Gastroesophageal sphincter (tissue), 4 donors: ENCODE measurements at places on chromosomes 11 and 22.

- ATAC-seq = peak; percentile 73
These were observed 16.2 kb upstream of the CASTOR1 start for GRCh38 chr22:30305519-30305905.

GRCh38 chr11:126570489-126570888 is 215.0 kb downstream of the ST3GAL4 start:
- ATAC-seq = no peak

DNA sequence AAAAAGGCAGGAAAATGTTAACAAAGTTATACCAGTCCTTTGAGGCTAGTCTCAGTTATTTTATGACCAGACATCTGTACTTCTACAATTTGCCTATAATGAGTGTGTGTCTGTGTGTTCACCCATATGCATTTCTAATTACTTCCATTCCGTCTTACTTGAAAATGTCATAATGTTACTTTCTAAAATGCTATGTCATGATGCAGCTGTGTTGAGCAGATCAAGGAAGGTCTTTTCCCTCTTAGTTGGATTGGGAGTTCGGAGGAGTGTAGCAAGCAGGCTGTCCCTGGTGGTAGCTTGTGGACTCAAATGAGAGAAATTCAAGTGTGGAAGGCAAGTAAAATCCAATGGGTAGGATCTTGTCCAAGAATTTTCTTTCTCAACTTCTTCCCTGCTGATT is 3.0 kb downstream of the SNX19 start:
- ATAC-seq = no peak

- ATAC-seq = no peak
These were observed 99.0 kb downstream of the UVRAG start for GRCh38 chr11:75913984-75914383.

GRCh38 chr11:8232414-8232813 is 31.3 kb downstream of the LMO1 start:
- no peak for ATAC-seq

DNA sequence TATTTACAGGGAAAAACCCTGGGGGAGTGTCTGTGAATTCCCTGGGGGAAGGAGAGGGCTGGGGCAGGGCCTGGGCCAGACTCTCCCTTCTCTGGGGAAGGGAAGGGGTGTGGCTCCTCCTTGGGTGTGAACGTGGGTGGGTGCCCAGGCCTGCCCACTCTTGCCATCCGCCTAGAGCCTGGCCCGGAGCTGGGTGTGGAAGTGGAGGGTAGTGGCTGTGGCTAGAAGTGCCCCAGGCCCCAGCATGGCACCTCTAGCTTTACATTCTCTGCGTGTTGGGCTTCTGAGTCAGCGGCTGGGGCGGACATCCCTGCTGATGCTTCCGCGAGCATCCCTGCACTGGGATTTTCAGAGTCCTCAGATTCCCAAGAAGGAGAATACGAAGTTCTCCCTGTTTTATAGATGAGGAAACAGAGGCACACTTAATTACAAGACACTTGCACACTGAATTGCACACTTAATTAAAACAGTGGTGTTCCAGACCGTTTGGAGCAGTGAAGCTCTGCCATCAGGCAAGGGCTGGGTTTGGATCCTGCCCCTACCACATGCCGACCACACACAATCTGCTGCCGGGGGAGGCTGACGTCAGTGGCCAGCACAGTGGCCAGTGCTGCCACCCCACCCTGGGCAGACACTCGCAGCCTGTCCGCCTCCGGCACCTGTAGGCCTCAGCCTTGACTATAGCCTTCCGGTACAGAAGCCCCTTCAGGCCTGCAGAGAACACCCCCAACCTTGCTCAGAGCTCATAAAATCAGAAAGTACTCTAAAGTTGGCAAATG is 7.6 kb downstream of the BAD start:
- no peak for ATAC-seq

DNA sequence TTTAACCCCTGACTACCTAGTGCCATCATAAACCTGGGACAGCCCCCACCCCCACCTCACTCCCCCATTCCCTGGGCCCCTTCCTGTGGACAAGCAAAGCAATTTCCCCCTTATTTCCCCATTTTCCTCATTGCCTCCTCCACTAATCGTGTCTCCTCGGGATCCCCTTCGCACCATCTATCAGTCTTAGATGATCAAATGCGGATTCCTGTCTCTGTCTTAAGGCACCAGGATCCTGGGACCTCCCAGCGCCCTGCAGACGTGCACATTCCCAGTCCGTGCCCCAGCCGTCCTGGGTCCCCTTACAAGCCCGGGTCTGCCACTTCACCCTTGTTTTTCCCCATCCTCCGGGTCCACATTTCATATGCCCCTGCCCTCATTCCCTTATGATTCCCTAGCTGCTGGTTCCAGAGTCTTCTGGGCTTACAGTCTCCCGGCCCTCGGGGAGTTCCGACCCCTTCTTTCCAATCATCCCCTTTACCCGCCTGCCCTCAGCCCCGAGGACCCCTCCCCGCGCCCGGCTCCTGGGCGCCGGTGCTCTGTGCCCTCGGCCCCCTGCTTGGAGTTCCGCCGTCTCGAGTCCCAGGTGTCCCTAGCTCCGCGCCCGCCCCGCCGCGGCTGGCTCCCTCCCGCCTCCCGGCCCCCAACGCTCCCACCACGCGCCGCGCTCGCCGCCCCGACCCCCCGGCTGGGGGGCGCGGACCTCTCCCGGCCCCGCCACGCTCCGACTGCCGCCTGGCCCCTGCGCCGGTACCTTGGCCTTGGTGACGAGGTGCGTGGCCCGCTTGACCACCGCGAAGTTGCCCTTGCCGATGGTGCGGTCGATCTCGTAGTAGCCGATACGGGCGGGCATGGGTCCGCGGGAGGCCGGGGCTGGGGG is 599 bp downstream of the SIK3 start:
- peak; percentile 35 for ATAC-seq

DNA sequence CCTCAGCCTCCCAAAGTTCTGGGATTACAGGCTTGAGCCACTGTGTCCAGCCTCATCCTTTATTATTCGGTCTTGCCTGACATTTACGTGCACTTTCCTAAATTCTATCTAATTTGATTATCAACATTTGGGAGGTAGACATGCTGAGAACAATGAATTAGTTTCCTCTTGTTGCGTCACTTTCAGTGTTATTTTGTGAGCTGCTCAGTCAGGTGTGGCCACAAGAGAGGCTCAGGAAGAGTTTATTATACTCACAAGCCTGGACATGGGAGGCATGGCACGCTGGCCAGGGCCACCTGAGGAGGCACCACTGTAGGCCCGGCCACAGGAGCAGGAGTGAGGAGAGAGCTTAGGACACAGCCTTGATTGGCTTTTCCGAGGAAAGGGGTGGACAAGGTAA is 59.7 kb upstream of the RBFOX2 start:
- no peak for ATAC-seq
